Right hindlimb (tissue), 1 donor: ENCODE measurements at places on chromosomes 5 and 9.

- no peak for DNase-seq
Measured at GRCh38 chr9:78215706-78216105, 20.2 kb upstream of the CEP78 start.

- no peak for DNase-seq
Measured at GRCh38 chr5:143151056-143151700, 252.3 kb downstream of the NR3C1 start.

GRCh38 chr5:5711112-5711511 lies 288.6 kb downstream of the ICE1 start:
- no peak for DNase-seq

- no peak for DNase-seq
Measured at GRCh38 chr5:89071101-89071940, 188.3 kb upstream of the MEF2C start.

- no peak for DNase-seq
Measured at GRCh38 chr9:104895572-104895971, 32.4 kb downstream of the ABCA1 start.

GRCh38 chr5:112960315-112960714 lies 16.3 kb upstream of the DCP2 start:
- no peak for DNase-seq

DNA sequence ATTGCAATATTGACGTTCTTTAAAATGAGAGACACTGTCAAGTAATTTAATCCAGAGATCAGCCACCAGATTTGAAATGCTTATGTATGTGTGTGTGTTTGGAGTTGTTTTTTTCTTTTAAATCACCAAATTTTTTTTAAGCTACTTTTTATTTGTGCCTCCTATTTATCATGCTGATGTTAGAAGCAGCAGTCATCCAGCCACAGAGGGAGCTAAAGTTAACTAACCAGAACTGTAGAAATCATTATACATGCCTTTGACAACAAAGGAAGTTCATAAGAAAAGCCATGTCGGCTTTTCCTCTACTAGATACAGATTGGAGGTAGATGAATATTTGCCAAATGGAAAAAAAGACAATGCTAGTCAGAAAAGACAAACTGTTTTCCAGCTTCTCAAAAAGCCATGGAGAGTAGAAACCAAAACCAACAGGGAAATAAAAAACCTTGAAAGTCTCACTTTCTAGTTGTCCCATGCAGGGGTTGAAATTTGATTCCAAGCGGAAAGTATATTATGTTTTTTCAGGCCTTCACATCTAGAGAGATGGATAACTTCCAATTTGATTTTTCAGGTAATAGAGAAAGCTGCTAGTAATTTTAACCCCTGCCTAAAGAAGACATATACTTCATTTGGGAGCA lies 4.5 kb downstream of the PURA start:
- no peak for DNase-seq

DNA sequence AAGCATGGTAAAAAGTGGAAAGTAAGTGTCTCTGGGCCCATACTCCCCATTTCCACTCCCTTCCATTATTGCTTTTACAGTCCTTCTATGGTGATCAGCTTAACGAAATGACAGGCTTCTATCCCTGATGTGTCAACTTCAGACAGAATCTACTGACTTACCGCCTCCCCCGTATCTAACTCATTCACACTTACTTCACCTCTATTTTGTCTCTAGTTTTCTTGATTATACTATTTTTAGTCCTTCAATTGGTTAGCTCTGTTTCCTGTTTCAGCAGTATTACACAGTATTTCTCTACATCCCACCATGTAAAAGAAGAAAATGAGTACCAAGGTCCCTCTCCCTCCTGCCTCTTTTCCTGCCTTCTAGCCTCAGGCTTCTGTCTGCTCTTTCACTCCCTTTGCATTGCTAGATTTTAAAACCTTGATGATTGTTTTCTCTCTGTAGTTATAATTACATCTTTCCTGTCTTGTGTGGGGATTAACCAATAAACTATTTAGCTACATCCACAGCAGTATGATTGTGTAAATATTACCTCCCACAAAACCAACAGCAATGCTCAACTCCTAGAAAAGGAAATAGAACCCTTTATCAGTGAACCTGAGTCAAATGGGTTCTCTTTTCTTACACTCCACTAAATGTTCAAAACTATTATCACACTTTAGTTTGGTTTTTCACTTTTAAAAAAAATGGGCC lies 53.4 kb downstream of the GNAQ start:
- no peak for DNase-seq

DNA sequence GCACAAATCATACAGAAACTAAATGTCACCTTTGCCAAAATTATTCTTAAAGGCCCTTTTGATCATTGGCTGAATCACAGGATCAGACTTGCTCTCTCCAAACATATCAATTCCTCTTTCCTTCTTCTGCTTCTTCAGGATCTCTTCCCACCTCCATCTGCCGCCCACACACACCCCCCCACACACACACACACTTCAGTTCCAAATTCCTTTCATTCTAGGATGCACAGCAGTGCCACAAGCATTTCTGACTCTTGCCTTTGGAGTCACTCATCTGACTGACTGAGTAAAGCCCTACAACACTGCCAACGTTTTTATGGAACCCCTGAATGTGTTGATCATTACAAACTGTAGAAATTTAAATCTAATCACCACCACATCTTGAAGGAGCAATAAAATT lies 22.9 kb downstream of the DNAH5 start:
- no peak for DNase-seq

DNA sequence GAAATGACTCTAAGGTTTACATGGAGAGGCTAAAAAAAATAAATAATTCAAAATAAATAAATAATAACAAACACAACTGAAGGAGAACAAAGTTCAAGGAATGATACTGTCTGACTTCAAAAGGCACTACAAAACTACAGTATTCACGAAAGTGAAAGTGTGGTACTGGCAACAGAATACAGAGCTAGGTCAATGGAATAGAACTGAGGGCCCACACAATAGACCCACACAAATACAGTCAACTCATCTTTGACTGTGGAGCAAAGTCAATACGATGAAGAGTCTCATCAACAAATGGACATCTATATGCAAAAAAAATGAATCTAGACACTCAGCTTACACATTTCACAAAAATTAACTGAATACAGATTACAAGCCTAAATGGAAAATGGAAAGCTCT lies 75.3 kb downstream of the FBXW11 start:
- DNase-seq: no peak

DNA sequence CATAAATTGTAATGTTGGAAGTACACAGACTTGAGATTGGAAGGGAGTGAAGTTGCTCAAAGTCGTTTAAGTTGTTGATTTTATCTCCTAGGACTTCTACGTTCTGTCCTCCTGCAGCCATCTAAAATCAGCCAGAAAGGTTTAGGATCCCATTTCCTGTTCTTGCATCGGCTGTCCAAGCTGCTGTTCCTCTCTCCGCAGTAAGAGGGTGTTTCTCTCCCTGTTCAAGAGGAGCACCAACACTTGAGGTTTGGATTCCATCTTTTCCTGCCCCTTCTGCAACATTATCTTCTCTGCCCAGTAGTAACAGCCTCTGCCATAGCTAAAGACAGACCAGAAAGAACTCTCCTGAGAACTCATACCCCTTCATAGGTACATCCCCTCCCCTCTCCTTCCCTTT lies 373.4 kb downstream of the GADD45G start:
- no peak for DNase-seq

GRCh38 chr5:56681346-56681745 lies 134.0 kb upstream of the MAP3K1 start:
- DNase-seq: no peak

DNA sequence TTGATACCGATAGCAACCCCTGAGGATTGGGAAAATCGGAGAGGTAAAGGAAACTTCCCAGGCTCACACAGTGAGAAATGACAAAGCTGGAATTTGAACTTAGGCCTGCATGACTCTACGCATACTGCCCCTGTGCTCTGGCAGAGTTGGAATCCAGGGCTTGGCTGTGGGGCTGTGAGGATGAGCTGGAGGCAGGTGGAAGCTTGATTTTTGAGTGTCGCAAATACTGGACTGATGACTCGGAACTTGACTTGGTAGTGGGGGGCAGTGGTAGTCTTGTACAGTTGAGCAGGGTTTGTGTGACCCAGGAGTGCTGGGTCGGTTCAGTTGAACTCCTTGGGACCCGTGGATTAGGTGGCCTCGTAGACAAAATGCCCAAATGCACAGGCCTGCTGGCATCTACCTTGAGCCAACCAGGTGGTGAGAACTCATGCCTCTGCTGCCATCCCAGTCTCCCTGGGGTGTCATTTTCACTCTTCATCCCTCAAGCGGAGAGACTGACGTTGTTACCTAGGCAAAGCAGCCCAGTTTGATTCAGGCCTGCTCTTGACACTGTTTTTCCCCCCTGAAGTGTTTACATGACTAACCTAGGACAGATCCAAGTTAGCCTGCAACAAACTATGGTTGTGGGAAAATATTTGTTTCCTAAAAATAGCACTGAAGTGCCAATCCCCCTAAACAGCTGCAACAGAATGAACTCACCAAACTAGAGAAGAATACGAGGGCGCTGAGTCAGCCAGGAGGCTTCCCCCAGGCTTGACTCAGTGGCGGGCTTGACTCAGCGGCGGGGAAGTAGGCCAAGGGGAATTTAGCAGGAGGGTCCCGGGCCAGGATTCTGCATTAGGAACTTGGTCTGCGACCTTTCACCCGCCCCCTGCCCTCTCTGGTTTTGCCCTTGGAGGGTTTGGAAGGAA lies 45.7 kb upstream of the ORM1 start:
- DNase-seq: peak; percentile 60

GRCh38 chr5:142783601-142784341 lies 13.6 kb downstream of the ARHGAP26 start:
- DNase-seq: peak; percentile 47

GRCh38 chr9:14961372-14962068 lies 51.3 kb upstream of the FREM1 start:
- no peak for DNase-seq
